ENCODE measurements at places on chromosomes 4 and X.

DNA sequence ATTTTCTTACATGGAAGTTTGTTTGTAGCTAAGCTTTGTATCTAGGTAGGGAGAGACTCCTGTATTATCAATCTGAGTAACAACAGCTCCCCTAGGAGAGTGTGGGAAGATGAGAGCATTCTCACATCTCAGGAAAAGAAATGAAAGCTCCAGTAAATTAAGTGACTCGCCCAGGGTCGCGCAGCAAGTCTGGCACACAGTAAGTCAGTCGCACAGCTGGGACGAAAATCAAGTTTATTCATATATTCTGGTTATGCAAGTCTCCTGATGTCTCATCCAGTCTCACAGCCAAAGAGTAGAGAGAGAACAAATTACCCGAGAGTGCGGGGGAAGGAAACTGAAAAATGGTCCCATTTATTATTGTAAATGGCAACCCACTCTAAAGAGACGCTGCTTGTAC, 216.1 kb downstream of the STK32B start:
- DNase-seq = no peak

- DNase-seq = no peak
Measured at GRCh38 chrX:140050906-140051305, 85.6 kb upstream of the CXorf66 start.

DNA sequence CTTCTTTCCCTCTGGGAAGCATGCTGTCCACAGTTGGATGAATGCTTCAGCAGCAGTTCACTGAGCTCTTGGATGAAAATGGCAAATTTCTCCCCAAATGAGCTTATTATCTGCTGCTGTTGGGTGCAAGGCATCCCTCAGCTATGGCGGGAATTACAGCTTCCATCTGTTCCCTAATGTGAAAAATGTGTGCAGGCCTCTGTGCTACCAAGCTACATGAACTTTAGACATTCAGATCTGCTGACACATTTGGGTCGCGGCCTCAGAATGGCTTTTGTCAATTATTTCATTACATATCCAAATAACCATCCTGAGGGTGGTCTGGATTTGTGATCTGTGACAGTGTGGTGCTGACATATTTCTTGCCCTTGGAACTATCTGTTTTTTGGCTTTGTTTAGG, 119.5 kb upstream of the SCML1 start:
- DNase-seq = no peak

DNA sequence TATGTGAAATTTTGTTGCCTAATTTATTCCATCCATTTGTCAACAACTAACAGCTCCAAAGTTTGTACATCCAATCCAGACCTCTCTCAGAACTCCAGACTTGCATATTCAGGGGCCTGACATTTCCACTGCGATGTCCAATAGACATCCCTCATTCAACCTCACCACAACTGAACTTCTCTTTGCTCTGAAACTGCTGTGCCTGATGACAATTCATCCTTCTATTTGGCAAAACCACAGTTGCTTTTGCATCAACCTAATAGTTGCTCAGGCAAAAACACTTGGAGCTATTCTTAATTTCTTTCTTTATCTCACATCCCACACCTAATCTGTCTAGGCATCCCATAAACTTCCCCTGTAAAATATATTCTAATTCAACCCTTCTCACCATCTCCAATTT, 56.5 kb downstream of the ANTXR2 start:
- no peak for DNase-seq

DNA sequence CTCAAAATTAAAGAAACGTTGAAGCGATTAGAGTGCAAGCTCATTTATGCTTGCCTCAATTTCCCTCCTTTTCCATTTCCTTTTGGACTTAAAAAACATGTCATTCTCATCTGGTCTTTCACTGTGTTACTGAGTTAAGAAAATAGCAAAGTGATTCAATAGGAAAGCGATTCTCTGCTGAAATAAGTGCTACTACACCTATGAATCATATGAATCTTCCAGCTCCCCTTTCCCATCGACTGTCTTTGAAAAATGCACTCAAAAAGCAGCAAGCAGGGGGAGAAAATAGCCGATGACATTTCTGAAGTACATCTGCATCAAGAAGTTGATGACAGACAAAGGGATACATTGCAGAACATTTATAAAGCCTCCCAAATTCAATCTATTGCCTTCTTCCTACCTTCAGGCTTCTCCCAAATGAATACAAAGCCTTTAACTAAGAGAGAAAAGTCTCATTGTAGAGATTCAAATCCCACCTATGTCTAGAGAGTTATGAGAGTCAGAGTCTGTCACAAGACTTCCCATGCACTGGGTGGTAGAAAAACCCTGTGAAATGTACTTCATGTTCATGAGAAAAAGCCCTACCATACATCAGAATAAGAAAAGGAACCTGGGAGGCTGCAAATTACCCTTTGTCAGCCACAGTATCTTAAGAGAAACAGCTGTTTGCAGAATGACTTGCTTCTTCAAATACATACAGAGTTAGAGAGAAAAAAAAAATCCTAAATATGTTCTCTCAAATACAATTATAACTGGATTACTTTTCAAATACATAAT, 78.9 kb downstream of the MBNL3 start:
- no peak for DNase-seq

DNA sequence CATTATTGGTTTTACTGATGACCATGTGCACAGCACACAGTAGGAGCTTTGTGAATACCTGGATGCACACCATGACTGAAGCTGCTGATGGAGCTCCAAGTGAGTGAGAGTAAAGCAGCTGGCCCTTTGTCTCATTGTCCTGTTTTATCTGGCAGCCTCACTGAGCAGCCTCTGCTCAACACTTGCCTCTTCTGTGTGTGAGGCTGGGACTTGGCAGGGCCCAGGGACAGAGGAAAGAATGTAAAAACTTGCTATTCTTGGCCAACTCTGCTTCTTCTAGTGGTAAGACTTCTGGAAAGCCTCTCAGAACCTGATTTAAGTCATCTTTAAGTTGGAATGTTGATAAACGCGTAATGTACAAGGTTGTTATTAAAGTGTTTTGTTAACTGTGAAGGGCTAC, 61.4 kb downstream of the BEX1 start:
- DNase-seq = no peak

- no peak for DNase-seq
Measured at GRCh38 chrX:35276115-35276514, 333.5 kb downstream of the FAM47B start.

GRCh38 chr4:148376151-148376550, 66.1 kb downstream of the NR3C2 start:
- DNase-seq = no peak

DNA sequence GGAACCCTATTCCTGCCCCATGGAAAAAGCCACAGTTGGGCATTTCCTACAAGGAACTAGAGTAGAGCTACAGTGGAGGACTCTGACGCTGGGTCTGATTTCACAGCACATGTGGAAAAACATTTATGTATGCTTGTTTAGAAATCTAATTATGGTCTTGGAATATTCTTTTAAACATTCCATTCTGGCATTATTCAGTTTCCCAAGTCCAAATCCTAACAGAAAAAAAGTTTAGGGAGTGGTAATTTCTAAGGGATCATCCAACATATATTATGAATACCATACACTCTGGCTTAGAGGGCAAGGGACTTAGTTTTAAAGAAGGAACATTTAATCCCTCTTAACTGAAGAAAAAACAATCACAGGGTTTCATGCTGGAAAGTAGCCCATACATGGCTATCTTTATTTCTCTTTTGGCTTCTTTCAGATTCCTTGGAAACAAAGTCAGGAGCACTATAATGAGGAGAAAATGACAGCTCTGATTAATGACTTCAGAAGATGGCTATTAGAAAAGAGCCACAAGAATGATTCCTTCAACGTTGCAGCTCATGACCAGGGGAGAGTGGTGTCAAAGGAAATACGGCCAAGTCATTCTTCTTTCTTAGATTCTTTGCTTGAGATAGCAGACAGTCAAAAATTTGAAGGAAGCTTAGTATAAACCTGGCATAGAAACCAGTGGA, 56.1 kb downstream of the CNGA2 start:
- no peak for DNase-seq

DNA sequence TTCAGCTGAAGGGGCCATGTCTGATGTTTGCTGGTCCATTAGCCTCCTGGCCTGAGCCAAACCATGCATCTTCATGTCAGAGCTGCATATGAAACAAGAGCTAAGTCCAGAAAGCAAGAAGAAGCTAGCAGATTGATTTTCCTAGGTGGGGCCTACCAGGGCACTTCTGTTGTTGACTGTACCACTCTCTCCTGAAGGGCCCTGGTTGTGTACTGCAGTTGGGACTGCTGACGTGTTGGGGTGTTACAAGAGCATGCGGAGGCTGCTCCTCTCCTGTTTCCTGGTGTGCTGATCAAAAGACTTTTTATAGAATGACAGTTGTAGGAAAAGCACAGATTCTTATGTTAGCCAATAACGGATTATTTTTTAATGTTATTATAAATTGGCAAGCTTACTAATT, 145.1 kb downstream of the TBL1X start:
- DNase-seq = no peak

All from iPS DF 6.9 (cell line).